GM23248 (cell line): ENCODE measurements at places on chromosomes 12 and 14. TPM values are rescaled to one million over a fixed set of nuclear protein-coding genes. Genes with fewer than 3 reads are reported as not detected.

The TSHR gene
- not detected in 2 replicates for total RNA-seq

The CPNE8 gene
- total RNA-seq, result 3.2 and 4.1 TPM in 2 replicates

The CLEC14A gene
- total RNA-seq, result 0.63 TPM in 1 of 2 replicates, not detected in the other

The RAD51AP1 gene
- total RNA-seq, result 13.1 and 13.2 TPM in 2 replicates

The TAS2R20 gene
- 1.8 and 2.5 TPM in 2 replicates for total RNA-seq

The PPP1R36 gene
- 1.6 TPM in 1 of 2 replicates, not detected in the other for total RNA-seq

- no peaks in the 10 kb centered on the region for H3K27me3 ChIP-seq
- H3K4me1 ChIP-seq, result no peaks in the 10 kb centered on the region
- H3K36me3 ChIP-seq, result no peaks in the 10 kb centered on the region
- no peak overlapping the region for H3K4me3 ChIP-seq
These were observed 17.8 kb upstream of the RPS6KA5 start for GRCh38 chr14:91078095-91078737.

- H3K36me3 ChIP-seq, result peaks cover 9% of the 10 kb centered on the region
- H3K27ac ChIP-seq, result no peak overlapping the region
- H3K27me3 ChIP-seq, result no peaks in the 10 kb centered on the region
- H3K4me3 ChIP-seq, result no peak overlapping the region
These were observed 58.0 kb downstream of the STX2 start for GRCh38 chr12:130780880-130781575.

DNA sequence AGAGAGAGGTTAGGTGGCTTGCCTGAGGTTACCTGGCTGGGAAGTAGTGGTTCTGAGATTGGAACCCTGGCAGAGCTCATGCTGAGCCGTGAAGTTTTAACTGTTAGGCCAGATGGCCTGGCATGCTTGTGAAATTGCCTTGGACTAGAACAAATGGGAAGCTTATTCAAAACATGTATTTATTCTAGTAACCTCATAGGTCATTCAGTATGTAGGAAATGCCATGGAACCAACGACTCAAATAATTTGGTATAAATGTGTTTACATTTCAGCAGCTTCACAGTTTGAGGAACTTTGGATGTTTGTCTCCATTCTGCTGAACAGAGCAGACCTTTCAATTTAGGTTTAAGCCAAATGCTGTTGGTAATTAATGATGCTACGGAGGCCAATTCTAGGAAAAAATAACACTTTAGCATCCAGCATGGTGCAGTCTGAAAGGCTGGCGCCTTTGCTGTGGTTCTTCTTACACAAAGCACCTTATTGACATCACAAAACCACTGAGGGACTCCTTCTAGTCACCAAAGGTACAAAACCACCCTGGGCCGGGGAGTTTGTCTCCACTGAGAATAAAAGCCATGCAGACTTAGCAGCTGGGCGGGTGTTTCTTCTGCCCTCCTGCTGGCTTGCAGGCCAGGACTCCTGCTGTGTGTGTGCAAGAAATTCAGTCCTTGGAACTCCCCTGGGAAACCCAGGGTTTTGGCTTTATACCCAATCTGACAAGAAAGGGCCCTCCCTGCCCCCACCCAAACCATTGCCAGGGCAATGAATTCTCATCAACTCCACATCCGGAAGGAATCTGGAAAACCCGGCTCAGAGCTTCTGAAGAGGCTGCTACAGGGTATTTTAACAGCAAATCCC, 64.2 kb downstream of the ELK3 start:
- peaks cover 23% of the 10 kb centered on the region for H3K36me3 ChIP-seq
- H3K27ac ChIP-seq, result peak overlapping the region; percentile 61
- no peaks in the 10 kb centered on the region for H3K27me3 ChIP-seq

DNA sequence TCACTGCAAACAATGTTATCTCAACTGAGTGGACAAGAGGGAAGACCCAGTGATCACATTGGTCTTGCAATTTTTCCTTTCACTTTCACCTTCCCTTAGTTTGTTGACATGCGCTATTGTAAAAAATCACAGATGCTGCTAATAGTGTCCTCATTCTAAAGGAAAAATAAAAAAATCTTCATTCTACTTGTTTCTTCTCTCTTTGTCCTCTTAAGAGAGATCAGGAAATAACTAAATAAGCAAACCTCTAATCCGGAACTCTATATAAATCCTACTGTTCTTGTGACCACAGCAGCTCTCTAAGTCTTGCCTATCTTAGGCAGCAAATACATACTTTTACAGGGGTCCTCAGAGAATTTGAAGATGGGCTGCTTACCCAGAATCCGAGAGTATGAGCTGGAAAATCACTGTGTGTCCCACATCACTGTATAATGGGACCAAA, 257.7 kb downstream of the NAV3 start:
- 0 out of 2 replicates have a peak overlapping the region, but pooled peaks have one; percentile 8 for H3K4me3 ChIP-seq
- no peak overlapping the region for H3K27ac ChIP-seq
- 0 out of 2 replicates have a peak, but pooled peaks cover 6% of the 10 kb centered on the region for H3K36me3 ChIP-seq
- no peaks in the 10 kb centered on the region for H3K27me3 ChIP-seq

DNA sequence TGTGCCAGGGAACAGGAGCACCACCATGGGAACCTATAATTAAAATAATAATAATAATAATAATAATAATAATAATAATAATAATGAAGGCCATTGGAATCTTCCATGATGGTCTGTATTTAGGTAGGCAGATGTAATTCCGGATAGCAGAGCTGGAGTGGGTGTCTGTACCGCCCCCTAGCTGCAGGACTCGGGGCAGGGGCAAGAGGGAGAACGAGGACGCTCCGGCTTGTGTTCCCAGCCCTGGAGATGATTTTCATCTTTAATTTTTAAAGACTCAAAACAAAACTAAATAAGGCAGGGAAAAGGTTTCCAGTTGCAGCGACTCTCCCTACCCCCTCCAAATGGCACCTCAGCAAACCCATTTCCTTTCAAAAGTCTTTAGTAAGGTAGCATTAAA, 501.1 kb downstream of the VRK1 start:
- no peak overlapping the region for H3K27ac ChIP-seq
- no peak overlapping the region for H3K4me3 ChIP-seq
- no peaks in the 10 kb centered on the region for H3K36me3 ChIP-seq

DNA sequence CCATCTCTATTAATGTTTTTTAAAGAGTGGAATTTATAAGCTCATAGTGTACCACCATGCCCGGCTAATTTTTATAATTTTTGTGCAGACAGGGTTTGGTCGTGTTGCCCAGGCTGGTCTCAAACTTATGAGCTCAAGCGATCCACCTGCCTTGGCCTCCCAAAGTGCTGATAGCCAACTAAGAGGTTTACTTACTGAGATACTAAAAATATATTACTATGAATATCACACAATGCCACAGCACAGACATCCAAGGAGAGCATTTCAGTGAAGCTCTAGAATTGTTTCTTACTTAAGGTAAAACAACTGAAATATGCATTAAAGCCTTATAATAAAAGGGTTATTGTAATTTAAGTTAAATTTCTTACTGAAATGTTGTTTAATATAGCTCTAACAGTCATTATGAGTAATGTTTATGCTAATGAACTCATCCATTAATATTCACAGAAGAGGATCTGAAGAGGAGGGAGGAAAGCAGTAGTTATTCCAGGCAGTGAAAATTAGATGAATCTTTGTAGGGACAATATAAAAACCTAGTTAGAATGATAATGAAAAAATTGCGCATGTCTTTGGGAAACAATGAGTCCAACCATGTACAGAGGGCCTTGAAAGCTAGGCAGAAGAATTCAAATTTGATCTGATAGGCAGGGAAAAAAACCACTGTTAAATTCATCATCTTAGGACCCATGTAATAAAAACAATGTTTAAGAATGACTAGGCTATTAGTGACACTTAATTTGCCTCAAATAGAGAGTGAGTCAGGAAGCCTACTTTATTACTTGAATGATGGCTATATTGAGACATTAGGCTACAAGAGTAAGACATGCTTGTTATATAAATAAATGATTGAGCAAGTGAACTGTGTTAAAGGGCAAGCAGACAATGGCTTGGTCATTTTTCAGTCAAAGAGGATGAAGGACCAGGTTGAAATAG, 99.2 kb downstream of the SLC41A2 start:
- peak; percentile 66 for DNase-seq
- H3K4me1 ChIP-seq, result peaks cover 20% of the 10 kb centered on the region
- H3K36me3 ChIP-seq, result 0 out of 2 replicates have a peak, but pooled peaks cover 4% of the 10 kb centered on the region
- H3K27me3 ChIP-seq, result no peaks in the 10 kb centered on the region
- no peak overlapping the region for H3K4me3 ChIP-seq

DNA sequence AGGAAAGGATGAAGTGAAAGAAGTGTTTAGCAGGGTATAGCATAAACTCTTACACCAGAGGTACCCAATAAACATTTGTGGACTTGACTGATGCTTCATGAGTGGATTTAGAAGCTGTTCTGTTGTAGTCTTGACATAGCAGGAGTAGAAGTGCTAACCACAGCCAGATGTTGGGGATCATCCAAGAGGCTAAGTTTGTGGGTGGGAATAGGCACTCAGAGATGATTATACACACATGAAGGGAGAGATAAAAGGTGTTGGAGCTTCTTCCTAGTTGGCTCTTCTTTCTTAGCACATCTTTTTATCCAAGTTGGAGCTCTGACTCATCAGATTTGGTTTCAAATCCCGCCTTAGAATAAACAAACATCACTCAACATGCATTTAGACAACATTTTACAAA, 166.7 kb upstream of the E2F7 start:
- H3K4me3 ChIP-seq, result peak overlapping the region; percentile 46
- peak overlapping the region; percentile 82 for H3K27ac ChIP-seq
- no peaks in the 10 kb centered on the region for H3K27me3 ChIP-seq
- H3K36me3 ChIP-seq, result no peaks in the 10 kb centered on the region
- H3K4me1 ChIP-seq, result peaks cover 23% of the 10 kb centered on the region

- H3K27ac ChIP-seq, result peak overlapping the region; percentile 48
- H3K4me3 ChIP-seq, result 0 out of 2 replicates have a peak overlapping the region, but pooled peaks have one; percentile 36
- H3K4me1 ChIP-seq, result peaks cover 19% of the 10 kb centered on the region
- no peaks in the 10 kb centered on the region for H3K36me3 ChIP-seq
- 0 out of 2 replicates have a peak, but pooled peaks cover 1% of the 10 kb centered on the region for H3K27me3 ChIP-seq
- DNase-seq, result peak; percentile 96
These were observed 84.5 kb upstream of the CDKN3 start for GRCh38 chr14:54312166-54312801.

DNA sequence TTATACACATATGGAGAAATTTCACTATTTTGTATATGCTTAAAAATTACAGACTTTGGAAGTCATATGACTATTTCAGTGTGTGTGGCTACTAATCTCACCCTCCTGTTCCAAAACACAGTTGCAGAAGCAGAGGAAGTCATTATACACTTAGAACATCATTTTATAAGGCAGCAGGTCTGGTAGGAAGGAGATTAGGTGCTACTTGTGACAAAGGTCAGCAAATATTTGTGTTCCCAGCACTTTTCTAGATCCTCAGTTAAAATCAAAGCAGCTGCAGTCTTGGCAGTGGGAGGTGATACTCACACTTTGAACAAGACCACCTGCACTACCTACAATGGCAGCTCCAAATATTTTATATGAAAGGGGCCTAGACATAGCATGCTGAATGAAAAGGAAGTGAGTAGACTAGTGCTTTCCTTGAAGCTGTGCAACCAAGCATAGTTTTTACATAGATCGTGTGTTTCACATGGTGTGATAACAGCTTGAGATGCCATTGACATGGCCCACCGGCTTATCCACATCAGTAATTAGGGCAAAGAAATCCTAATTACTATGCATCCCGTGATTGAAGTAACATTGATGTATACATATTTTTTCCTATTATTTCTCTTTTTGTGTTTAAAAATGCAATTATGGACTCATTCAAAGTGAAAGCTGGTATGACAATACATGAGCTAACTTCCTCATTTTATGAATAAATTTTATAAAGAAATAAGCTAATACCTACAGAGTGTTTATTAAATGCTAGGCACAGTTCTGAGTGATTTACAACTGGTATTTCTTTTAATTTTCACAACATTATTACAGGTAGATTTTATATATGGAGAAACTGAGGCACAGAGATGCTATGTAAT, 5.3 kb downstream of the GYS2 start:
- no peak for DNase-seq
- no peak overlapping the region for H3K4me3 ChIP-seq
- H3K36me3 ChIP-seq, result no peaks in the 10 kb centered on the region

GRCh38 chr12:50751948-50752721, 11.8 kb upstream of the ATF1 start:
- H3K4me3 ChIP-seq, result no peak overlapping the region
- peak; percentile 41 for DNase-seq
- 0 out of 2 replicates have a peak, but pooled peaks cover 2% of the 10 kb centered on the region for H3K36me3 ChIP-seq
- H3K27me3 ChIP-seq, result no peaks in the 10 kb centered on the region
- no peaks in the 10 kb centered on the region for H3K4me1 ChIP-seq
- H3K27ac ChIP-seq, result no peak overlapping the region

GRCh38 chr12:94561943-94562411, 88.4 kb downstream of the TMCC3 start:
- no peaks in the 10 kb centered on the region for H3K36me3 ChIP-seq
- H3K4me1 ChIP-seq, result no peaks in the 10 kb centered on the region
- H3K27ac ChIP-seq, result no peak overlapping the region

- DNase-seq, result no peak
- no peaks in the 10 kb centered on the region for H3K27me3 ChIP-seq
- 0 out of 2 replicates have a peak overlapping the region, but pooled peaks have one; percentile 66 for H3K27ac ChIP-seq
- H3K36me3 ChIP-seq, result no peaks in the 10 kb centered on the region
- H3K4me3 ChIP-seq, result no peak overlapping the region
These were observed 45.5 kb downstream of the SLC38A6 start for GRCh38 chr14:61026526-61026925.

- no peak for DNase-seq
- H3K27me3 ChIP-seq, result no peaks in the 10 kb centered on the region
- H3K36me3 ChIP-seq, result no peaks in the 10 kb centered on the region
- H3K4me3 ChIP-seq, result no peak overlapping the region
- H3K27ac ChIP-seq, result no peak overlapping the region
These were observed 51.2 kb downstream of the OSBPL8 start for GRCh38 chr12:76508128-76508980.

- no peaks in the 10 kb centered on the region for H3K36me3 ChIP-seq
- DNase-seq, result peak; percentile 67
- no peak overlapping the region for H3K27ac ChIP-seq
- no peaks in the 10 kb centered on the region for H3K4me1 ChIP-seq
These were observed 9.8 kb downstream of the CCER1 start for GRCh38 chr12:90945070-90945649.

- H3K4me3 ChIP-seq, result peak overlapping the region; percentile 83
- peaks cover 27% of the 10 kb centered on the region for H3K4me1 ChIP-seq
- DNase-seq, result no peak
- peak overlapping the region; percentile 89 for H3K27ac ChIP-seq
- H3K36me3 ChIP-seq, result no peaks in the 10 kb centered on the region
- no peaks in the 10 kb centered on the region for H3K27me3 ChIP-seq
These were observed 888 bp upstream of the EEA1 start for GRCh38 chr12:92929983-92930382.
